ENCODE measurements at places on chromosomes 7 and 10.
A peak's percentile ranks its signal among the peaks of the same experiment; 100 is the strongest.

GRCh38 chr10:23354630-23355279, 10.2 kb upstream of the C10orf67 start:
- DNase-seq = no peak

DNA sequence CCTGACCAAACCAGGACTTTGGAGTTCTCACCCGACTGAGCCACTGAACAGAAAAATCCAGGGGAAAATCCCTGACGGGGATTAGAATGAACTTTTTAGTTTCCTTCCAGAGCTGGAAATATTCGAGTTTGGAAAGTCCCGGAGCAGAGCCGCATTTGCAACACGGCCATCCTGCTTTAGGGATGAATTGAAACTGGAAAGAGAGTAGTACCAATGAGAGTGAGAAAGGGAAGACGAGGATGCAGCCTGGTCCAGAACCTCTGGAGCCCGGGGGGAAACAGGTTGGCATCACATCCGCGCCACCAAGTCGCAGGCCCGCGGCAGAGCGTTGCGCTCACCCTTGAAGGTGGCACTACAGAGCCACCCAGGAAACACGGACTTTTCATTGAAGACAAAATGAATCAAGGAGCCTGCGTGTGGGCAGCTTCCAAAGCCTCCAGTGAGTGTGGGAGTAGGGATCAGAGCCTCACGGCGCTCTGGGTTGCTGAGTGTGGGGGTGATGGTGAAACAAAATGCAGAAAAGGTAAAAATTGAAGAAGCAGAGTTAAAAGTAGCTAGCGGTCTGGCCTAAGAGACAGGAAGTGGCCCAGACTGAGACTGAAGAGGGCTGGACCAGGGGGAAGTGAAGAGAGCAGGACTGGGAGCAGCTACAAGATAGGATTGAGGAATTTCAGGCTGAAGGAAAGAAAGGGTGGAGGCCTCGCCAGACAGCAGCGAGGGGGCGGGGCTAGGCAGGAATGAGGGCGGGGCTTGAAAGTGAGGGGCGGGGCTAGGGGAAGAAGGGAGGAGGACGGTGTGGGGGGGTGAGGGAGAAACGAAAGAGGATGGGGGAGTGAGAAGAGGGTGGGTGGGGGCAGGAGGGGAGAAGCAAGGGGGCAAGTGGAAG, 1.8 kb downstream of the SMURF1 start:
- DNase-seq = peak; percentile 49

- no peak for DNase-seq
These were observed 149.4 kb upstream of the AKR1E2 start for GRCh38 chr10:4676566-4676965.

DNA sequence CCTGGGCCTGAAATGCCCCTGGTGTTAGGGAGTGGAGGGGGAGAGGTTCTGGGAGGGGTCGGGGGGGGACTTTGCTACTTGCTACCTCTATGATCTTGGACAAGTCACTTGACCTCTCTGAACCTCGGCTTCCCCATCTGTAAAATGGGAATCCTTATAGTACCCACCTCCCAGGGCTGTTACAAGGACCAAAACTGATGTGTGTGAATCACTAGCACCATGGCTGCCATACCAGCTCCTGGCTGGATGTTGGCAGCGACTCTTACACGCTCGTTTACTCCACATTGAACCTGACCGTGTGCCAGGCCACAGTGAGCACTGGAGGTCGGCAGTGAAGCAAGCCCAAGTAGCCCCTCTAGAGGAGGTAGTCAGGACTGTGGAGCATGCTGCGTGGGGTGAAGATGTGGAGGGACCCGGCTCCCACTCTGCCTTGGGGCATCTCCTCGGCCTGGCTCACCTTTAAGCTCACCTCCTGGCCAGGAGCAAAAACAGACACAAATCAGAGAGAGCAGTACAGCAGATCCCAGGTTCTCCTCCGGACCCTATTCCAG, 28.9 kb downstream of the PPIF start:
- no peak for DNase-seq
